ENCODE measurements at places on chromosomes 4 and X.

DNA sequence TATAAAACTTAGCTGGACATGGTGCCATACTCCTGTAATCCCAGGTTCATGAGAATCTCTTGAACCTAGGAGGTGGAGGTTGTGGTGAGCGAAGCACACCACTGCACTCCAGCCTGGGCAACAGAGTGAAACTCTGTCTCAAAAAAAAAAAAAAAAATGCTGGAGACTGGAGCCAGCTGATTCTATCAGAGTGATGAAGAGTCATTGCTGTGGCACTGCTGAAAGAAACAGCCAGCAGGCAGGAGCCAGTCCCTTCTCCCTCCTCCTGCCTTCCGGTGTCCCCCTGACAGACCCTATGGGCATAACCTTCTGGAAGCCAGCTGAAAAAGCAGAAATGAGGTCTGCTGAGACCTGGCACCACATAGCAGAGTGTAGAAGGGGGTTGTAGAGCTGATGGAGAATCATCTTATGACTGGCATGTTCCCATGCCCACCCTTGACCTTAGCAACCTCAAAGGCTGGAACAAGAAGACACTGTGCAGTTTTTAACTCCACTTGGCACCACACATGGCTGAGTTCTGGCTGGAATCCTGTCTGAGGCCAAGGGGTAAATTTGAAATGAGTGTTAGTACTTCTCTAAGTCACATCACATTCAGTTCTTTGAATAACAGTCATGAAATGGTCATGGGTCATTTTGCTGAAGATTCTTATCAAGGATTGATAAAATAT, 2.6 kb upstream of the SPINK2 start:
- no peak for DNase-seq

DNA sequence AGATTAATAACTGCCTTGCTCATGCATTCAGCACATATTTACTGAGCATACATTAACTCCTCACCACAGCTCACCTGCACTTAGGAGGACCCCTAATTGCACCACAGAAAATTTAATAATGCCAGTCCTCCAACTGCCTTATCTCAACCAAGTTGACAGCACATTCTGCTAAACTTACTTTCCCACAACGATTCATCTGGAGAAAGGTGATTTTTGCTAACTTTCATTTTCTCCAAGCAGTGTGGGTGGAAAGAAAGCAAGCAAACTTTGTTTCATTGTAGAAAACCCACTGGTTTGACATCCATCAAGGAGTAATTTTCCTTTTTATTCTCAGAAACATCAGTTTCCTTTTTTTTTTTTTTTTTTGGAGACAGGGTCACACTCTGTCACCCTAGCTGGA, 49.1 kb downstream of the RASGEF1B start:
- DNase-seq, result no peak

GRCh38 chrX:135295238-135295943, 13.9 kb upstream of the ETDC start:
- DNase-seq, result peak; percentile 63

DNA sequence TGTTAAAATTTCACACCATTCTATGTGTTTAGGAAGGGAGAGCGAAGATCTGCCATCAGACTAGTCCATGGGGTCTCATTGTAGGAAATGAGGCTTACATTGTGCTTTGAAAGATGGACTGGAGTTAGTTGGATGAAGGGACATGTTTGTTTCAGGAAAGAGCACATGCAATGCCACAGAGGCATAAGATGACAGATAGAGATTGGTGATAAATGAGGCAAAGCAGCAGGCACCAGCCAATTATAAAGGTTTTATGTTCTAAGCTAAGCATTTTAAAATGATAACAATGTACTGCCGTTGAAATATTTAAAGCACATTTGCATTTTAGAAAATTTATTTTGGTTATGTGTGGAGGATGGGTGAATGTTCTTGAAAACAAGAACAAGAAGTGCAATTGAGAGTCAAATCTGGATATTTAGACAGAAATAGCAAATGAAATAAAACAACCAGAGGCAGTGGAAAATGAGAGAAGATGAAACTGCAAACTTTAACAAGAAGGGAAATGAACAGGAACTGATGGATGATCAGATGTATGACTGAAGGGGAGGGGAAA, 957.2 kb downstream of the FSTL5 start:
- no peak for DNase-seq

GRCh38 chr4:110415041-110415440, 60.9 kb upstream of the ENPEP start:
- no peak for DNase-seq

- no peak for DNase-seq
These were observed 23.0 kb upstream of the BCORL1 start for GRCh38 chrX:129959493-129959832.

GRCh38 chr4:168507178-168507815, 10.4 kb downstream of the PALLD start:
- no peak for DNase-seq

- DNase-seq, result no peak
These were observed 118.5 kb upstream of the PAQR3 start for GRCh38 chr4:79057772-79058171.

DNA sequence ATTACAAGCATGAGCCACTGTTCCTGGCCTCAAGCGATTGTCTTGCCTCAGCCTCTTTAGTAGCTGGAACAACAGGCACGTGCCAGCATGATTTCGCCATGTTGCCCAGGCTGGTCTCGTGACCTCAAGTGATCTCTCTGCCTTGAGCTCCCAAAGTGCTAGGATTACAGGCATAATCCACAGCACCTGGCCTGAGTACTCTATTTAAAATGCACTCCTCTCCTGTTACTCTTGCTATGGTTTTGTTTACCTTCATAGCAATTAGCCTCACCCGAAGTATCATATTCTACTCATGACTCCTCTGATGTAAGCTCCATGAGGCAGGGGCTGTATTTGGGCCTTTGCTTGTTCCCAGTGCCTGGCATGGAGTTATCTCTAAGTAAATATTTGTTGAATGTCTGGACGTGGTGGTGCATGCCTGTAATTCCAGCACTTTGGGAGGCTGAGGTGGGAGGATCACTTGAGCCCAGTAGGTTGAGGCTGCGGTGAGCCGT, 92.5 kb upstream of the SLC34A2 start:
- DNase-seq, result no peak

All from CD4-positive, alpha-beta T cell treated with Interleukin-17A for 1 hour (primary cell).